Stimulated activated CD4-positive, alpha-beta T cell treated with anti-CD3 and anti-CD28 coated beads, TNF-alpha, amount 100 ng/mL, for 1 hour (primary cell): ENCODE measurements at places on chromosomes 13 and 19.

GRCh38 chr13:65188721-65189120, 2041.4 kb downstream of the PCDH9 start:
- DNase-seq, result no peak

DNA sequence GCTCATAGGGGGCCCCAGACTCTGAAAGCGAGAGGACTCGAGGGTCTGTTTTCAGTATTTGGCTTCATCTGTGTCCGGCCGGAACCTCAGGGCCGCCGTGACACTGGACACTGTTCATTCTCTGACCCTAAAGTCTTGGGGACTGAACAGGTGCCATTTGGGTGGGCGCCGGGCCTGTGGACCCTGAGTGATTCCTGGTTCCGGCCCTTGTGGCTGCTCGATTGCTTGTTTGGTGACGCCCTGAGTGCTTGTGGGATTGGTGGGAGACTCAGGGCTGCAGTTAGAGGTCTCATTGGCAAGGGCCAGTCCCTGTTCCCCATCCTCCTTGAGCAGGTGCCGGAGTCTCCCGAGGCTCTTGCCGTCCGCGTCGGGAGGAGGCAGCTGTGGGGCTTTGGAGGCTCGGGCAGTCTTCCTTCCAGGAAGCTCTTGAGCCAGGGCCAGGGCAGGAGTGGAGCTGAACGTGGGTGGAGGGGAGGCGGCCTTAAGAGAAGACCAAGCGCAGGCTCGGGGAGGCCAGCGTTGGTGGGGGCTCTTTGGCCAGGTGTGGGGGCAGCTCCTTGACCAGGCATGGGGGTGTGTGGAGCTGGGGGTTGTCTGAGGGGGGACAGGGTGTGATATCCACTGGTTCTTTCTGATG, 4.7 kb downstream of the PTBP1 start:
- no peak for DNase-seq

DNA sequence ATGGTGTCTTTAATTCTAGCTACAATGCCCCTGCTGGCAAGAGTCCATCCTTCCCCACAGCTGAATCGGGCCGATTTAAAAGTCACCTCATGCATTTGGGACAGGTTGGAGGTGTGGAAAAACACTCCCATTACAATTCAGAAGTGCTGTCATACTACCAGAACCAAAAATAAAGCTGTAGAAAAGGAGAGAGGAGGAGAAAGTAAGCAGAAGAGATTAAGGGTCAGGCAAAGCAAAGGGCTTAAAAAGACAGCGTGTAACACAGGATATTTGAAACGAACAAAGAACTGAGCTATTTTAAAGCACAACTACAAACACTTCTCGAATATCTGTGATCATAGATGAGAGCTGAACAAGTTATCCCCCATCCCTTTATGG, 90.4 kb downstream of the FGF14 start:
- DNase-seq, result no peak

GRCh38 chr19:54473892-54474372, 836 bp upstream of the CDC42EP5 start:
- no peak for DNase-seq

DNA sequence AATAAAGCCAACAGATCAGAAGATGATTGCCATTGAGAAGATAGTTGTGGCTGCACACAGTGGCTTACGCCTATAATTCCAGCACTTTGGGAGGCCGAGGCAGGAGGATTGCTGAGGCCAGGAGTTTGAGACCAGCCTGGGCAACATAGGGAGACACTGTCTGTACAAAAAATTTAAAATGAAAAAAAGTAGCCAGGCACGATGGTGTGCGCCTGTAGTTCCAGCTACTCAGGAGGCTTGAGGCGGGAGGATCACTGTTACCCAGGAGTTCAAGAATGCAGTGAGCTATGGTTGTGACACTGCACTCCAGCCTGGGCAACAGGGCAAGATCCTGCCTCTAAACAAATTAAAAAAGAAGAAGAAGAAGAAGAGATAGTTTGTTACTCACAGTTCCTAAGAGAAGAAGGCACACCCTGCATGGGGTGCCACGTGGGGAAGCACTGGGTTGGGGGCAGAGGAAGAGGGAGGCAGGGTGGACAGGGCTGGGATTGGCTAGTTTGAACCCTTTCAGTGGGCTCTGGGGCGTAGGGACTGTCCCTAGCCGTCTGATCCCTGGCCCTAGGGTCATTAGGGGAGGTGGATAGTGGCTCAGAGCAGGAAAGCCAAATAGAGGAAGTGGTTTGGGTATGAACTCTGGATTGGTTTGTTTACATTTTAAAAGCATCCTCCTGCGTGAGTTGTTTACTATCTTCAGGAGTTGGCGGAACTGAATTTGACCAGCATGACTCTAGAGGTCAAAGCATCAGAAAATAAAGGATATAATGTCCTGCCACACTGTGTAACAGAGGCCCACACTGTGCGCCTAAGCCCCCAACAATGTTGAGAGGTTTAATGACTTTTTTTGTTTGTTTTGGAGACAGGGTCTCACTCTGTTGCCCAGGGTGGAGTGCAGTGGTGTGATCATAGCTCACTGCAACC, 60.5 kb upstream of the MEDAG start:
- DNase-seq, result no peak

GRCh38 chr13:111970494-111971141, 96.3 kb upstream of the SOX1 start:
- no peak for DNase-seq

DNA sequence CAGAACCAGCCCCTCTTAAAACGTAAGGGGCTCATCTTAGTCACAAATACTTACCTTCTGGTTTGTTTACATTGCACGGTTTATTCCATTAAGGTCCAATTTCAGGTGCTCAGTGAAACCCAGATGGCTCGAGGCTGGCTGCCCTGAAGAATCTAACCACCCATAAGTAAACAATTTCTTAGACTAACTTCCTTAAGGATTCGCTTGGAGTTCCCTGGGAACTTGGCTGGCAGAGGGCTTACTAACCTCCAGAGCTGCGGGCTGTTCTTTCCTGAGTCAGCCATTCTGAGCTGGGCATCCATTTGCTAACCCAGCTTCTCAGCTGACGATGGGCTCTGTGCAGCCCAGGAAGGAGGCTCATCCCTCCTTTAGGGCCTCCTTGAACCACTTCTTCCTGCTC, 262.1 kb downstream of the FGF9 start:
- DNase-seq, result no peak

- no peak for DNase-seq
Observed at GRCh38 chr13:20024702-20025101, 66.2 kb downstream of the ZMYM2 start.

DNA sequence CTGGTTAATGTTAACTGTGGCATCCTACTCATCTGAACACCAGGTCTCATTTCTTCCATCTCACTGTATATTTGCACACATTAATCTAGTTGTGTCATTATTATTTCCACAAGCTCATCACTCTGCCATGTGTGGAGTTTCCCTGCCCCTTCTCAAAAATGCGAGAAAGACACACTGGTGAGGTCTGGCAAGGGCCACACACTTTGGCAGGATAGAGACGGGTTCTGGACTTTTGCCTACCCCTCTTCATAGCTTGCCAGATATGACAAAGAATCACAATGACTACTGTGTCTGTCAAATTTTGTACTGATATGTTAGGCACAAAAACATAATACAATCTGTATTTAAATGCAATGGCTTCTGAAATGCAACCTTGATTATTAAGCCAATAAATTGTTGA, 12.9 kb downstream of the GPR12 start:
- no peak for DNase-seq
